ENCODE measurements at places on chromosomes 2 and 18.

- DNase-seq: no peak
Observed at GRCh38 chr2:217325816-217326215, 466.0 kb upstream of the TNP1 start.

GRCh38 chr2:180722551-180723239 lies 257.7 kb upstream of the UBE2E3 start:
- DNase-seq: no peak

GRCh38 chr2:42132191-42132965 lies 36.8 kb upstream of the EML4 start:
- DNase-seq: no peak

DNA sequence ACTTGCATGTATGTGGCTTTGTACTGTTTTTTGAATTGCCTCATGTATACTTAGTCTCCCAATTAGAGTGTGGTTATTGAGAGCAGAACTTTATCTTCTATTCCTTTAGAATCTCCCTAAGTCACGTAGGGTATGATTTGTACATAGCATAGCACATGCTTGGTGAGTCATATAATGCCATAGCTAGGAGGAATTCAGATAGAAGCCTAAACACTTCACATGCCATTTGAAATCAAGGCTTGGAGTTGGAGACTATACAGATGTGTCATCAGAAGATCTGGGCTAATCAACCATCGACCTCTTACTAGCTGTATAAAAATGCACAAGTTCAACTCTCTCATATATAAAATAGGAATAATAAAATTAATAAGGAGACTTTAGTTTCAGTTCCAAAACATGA lies 222.6 kb upstream of the ST6GAL2 start:
- DNase-seq: no peak

- no peak for DNase-seq
Observed at GRCh38 chr2:200041639-200042038, 86.3 kb downstream of the MAIP1 start.

DNA sequence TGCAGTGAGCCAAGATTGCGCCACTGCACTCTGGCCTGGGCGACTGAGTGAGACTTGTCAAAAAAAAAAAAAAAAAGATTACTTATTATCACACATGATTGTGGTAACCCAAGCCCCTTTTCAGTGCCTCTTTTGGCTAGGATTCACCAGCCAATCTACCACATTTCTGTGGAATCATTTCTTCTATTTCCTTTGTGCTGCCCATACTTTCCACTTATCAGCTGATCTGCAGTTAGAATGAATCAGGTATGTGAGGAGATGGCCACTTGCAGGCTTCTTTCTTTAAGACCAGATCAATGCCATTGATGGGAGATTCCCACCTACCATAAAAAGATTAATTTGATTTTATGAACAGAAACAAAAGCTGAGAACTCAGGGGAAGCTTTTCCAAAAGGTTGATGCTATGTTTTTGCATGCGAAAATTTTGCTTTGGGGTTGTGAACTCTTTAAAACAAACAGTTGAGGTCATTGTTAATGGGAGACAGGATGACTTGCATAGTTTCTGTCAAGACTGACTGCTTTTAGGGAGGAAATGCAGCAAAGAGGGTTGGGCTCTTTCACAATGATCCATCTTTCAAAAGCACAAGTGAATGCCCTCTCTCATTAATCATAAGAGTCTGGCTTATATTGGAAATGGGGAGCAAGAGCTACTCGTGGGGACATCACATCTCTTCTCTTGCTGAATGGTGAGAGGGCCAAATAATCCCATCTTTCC lies 66.9 kb upstream of the CYP26B1 start:
- DNase-seq: no peak

GRCh38 chr2:195304310-195304709 lies 352.7 kb upstream of the SLC39A10 start:
- no peak for DNase-seq

- DNase-seq: no peak
Observed at GRCh38 chr2:127422559-127423477, 4.6 kb downstream of the PROC start.

DNA sequence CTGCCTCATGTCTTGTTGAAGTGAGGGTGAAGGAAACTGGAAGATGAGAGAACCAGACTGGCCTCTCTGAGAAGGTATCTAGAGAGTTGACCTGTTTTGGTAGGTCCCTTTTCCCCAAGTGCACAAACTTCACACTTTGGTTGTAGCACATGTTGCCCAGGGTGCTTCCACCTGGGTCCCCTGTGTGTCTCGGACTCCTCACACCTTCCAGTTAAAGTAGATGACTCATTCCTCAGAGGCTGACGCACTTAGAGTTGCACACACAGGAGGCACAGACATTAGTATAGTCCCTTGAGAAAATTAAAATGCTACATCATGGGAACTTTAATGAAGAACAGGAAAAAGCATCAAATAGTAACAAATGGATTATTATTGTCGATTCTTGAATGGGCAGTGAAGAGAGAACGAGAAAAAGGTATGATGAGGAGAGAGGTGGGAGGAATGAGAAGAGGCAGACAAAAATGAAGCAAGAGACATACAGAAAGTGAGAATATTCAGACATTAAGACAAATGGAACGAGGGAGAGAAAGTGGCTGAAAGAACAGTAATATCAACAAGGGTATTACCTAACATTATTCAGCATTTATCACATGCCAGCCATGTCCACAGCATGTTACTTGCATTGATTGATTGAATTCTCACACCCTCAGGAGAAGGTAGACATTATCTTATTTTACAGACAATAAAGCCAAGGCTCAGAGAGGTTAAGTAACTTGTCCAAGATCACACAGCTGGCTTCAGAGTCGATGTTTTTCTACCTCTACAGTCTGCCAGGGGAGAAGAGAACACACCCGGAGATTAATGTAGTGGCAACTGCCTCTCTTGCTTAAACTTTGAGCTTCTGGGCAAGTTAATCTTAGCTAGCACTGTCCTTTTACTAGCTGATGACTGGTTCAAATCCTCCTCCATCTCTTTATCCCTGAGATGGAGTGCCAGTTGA lies 68.6 kb downstream of the FHOD3 start:
- DNase-seq: no peak

DNA sequence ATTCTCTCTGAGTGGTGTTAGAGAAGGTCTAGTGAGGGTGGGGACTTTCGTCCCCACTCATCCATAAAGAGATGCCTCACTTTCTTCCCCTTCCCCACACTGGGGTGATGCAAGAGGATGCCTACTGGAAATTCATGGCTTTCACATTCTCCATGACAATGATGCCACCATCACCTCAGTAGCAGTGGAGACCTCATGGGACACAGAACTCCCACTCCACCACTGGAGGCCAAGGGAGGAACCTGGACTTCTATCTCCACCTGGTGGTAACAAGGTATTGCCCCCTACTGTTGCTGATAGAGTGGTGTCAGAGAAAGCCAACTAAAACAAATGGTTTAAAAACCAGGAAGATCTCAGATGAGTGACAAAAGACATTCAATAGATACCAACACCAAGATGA lies 110.9 kb downstream of the INHBB start:
- DNase-seq: no peak

DNA sequence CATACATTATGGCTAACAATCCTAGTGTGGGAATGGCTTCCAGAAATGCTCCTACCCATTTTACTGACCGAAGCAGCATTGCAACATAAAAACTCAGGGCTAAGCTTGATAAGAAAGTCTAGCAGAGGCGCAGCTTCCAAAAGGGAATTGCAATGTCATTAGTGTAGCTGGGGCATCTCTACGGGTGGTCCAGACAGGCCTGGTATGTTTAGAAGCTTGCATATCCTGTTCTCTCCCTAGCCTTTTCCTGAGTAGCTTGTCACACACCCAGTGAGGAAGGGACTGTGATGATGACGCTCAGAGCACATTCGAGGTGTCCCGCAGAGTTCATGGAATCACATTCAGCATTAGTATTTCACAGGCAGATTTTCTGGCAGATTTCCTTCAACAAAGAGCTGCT lies 38.0 kb upstream of the COL5A2 start:
- DNase-seq: no peak

DNA sequence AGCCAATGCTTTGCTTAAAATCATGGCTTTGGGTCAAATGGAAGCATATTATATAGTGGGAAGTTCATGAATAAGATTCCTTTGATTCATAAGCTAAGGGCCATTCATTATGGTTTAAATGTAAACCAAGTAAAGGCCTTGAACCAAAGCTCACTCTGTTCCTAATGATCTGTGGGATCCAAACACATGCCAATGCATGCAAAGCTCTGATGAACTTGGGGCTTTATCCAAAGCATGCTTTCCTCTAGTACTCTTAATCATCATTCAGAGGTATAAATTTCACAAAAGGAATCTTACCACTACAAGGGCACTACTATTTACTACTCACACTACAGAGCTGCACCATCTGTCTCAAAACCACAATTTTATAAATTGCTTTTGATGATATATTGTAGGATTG lies 102.8 kb upstream of the RBMS1 start:
- no peak for DNase-seq

DNA sequence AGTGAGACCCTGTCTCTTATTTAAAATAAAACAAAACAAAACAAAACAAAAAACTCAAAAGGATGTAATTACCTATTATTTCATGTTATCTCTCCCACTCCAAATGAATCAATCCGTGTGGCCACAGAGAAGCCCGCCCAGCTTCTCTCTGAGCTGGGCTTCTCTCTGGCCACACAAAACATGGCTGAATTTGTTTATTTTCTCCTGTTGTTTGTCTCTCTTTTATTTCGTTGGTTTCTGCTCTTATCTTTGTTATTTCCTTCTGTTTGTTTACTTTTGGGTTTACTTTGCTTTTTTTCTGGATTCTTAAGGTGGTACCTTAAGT lies 1.5 kb upstream of the TRABD2A start:
- no peak for DNase-seq

DNA sequence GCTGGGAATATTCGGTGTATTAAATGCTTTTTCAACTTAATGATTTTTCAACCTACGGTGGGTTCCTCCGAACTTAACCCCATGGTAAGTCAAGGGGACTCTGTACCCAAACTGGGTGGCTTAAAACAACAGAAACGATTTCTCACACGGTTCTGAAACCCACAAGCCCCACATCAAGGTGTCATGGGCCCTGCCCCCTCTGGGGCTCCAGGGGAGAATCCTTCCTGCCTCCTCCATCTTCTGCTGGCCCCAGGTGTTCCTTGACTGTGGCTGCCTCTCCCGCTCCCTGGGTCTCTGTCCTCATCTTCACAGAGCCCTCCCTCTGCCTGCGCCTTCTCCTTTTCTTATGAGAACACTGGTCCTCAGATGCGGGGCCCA lies 301.3 kb upstream of the SALL3 start:
- no peak for DNase-seq

GRCh38 chr2:78318275-78318674 lies 707.2 kb upstream of the REG3G start:
- DNase-seq: no peak

GRCh38 chr2:168639018-168639417 lies 163.4 kb upstream of the NOSTRIN start:
- DNase-seq: no peak

DNA sequence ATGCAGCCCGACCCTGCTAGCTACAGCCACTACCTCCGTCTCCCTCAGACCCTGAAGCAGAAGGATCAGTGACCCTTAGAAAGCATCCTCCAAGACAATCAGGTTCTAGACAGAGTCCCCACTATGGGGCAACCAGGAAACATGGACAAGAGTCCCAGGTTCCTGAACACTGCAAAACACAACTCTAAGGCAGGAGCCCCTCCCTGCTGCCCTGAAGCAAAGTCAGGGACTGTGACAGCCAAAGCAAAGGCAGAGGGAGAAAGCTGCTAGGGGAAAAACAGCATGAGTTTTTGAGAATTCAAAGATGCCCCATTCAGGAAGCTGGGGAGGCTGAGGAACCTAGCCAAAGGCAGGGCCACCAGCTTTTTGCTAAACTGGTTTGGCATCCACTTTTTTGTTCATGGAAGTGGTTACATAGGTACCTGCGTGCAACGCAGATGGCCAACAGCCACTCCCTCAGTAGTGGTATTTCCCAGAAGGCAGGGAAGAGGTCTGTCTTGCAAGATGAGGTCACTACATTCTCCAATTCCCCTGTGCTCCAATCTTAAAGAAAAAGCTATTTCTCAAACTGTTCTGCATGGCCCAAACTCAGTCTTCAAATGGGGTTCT lies 33.2 kb downstream of the MYO5B start:
- DNase-seq: no peak

DNA sequence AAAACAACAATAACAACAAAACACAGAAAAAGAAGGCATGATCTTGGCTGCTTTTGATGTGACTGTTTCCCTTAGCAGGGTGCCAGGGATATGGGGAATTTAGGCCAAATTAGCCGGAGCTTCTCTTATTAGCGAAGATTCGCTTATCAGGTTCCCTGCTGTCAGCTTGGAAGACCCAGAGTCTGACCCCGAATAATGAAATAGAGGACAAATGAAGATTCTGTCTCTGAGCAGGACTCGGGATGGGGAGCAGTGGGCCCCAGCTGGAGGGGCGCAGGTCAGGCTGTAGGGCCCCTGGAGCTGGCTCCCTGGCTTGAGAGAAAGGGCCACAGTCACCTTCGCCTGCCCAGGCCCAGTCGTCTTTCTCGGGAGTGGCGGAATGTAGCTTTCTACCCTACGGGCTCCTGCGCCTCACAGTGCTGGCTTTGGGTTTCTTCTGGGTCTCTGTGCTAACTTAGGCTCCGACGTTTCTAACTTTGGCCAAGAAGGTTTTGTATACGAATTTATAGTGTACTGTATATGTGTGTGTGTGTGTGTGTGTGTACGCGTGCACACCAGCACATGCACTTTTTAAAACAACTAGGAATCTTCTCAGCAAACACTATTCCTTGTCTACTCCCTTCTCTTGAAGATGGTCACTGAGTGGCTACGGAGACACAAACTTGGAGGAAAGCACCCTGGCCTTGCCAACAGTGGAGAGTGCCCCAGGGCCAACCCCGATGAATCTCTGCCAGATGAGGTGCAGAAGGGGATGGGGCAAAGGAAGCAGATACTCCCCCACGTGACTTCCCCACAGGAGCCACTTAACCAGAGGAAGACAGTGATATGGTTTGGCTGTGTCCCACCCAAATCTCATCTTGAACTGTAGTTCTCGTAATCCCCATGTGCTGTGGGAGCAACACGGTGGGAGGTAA lies 195.6 kb upstream of the COPS8 start:
- DNase-seq: no peak

DNA sequence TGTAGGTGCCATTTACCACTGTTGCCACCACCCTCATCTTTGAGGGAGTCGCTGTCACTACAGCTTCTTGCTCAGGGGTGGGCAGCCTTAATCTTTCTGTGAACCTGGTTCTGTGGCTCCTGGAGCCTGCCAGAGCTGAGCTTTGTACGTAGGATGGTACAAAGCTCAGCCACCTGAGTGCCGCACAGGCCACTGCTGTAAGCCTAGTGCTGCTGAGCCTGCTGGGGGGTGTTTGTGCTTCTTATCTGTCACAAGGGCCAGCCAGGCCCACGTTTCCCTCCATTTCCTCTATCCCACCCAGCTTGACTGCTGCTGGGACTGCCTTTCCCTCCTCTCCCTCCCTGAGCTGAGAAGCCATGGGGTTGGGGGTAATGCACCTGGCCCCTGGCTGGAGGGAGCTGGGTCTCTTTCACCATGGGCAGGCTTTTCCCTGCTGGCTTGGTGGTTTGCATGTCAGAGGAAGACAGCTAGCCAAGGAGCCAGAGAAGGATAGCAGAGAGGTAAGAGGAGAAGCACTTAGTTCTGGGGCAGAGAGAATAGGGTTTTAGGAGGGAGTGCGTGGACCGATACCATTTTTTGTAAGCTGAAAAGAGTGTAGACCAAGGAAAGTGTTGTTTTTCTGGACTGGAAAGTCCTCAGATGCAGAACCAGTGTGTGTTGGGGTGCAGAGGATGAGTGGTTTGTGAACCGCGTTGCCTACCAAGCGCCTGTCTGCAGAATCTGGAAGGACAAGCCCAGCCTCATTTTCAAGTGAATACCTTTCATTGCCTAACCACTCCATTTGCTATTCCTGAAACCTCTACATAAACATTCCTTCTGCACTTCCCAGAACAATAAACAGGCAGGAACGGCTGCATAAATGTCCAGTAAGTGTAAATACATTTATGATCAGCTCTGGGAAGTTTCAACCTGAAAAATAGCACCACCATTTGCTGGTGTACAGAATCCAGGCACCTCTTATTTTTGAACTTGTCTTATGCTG lies 45.1 kb upstream of the FHL2 start:
- DNase-seq: no peak

All from Peyer's patch (tissue), 4 donors.